ENCODE measurements at places on chromosomes 4 and X.

GRCh38 chr4:165851256-165851655, 21.8 kb upstream of the TLL1 start:
- no peak for DNase-seq

GRCh38 chr4:43882470-43882869, 566.1 kb downstream of the KCTD8 start:
- no peak for DNase-seq

DNA sequence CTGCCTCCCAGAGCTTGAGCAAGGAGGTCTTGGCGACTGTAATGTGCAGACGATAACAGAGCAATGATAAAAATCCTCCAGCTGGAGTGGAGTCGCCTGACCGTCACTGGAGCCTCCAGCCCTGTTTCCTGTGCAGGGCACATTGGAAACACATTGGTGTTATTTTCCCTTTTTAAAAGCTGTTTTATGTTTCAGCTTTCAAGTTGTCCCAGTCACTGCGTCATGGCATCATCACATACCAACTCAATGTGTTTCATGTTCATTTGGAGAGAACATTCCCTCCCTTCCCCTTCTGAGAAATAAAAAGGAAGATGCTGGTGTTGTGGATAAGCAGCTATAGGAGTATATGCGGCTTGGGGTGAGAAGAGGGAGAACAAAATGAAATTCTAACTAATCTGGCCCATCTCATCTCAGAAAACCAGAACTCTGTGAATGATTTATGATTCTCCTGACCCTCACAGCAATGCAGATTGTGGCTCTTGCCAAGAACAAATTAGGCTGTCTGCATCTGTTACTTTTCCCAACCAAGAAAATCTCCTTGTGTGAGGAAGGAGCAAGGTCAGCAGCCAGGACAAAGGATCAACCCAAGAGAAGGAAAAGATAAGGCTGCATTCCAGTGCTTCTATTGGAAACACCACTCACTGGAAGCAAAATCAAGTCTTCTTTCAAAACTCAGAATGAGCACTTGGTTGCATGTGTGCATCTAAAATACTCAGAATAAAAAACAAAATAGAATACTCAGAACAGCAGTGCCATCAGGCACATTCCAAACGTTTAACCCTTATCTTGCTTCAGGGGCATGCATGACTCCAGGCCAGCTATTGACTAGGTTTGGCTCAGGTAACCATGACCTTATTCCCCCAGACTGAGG, 134.4 kb downstream of the RASL11B start:
- no peak for DNase-seq

- peak; percentile 1 for DNase-seq
Observed at GRCh38 chrX:75746891-75747639, 38.0 kb downstream of the MAGEE2 start.

- DNase-seq = no peak
Observed at GRCh38 chr4:143287572-143287923, 49.1 kb upstream of the GAB1 start.

DNA sequence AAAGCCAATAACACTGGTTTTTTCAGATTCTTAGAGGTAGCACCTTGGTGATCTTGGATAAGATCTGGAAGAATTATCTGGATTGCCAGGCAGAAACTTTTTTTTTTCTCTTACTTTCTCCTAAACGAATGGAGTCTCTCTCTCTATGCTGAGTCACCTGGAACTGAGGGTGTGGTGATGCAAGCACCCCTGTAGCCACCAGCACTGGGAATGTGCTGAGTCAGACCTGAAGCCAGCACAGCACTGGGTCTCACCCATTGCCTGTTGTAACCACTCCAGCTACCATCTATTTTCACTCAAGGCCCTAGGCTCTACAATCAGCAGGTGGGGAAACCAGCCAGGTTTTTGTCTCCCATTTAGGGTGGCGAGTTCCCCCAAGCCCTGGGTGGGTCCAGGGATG, 923.8 kb downstream of the RAPGEF2 start:
- DNase-seq = no peak

DNA sequence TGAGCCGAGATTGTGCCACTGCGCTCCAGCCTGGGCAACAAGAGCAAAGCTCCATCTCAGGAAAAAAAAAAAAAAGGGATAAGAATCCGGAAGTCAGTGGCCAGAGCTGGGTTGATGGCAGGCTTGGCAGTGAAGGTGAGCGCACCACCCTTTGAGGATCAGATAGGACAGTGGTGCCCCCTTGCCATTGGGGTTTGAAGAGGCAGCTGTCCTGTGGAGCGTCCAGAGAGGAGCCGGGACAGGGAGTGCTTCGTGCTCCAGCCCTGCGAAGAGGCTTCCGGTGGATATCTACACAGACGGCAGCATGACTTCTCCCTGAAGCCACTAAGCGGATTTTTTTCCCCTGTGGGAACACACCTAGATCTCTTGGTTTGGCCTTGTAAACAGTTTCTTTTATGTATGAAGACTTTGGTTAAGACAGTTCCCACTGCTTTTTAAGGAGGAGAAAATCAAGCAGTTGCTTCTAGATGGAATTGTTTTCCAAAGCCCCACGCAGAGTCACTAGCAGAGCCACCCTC, 6.5 kb downstream of the TBC1D14 start:
- no peak for DNase-seq

DNA sequence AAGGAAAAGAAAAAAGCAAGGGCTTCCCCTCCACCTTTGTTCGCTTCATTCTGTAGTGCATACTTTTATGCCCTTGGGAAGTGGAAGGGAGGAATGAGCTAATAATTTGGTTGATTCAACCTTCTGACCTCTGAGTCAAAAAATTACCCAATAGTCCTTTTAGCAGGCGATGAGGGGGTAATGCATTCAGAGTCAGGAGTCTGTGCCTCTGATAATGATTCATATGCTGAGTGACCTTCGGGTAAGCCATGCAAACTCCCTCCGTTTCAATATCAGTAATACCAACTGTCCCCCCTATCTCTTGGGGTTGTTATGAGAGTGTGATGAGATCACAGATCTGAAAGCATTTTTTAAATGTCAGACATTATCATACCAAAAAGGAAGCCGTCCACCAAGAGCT, 41.6 kb upstream of the ACSL4 start:
- DNase-seq = no peak
